NCI-H1048 (cell line): ENCODE measurements at places on chromosomes 7 and 10.

DNA sequence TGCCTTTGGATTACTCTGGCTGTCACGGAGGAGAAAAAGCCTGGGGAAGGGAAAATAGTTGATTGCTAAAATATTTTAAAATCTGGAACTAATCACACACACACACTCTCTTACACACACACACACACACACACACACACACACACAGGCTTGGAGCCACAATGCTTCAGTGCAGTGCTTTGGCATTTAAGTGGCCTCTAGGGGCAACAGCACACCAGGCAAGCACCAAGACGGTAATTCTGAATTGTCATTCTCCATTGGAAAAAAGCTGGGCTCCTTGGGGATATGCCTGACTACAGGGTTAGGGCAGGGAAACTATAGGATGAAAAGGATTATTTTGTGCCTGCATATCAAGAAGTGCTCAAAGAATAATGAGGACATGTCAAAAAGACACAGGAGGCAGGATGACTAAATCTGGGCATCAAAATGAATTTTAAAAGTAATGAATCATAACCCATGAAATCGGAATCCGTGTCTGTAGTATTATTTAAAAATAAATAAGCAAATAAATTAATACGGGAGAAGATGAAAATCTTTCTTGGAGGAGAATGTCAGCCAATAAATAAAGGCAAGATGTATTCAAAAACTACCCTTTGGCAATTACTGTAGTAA, 30.4 kb upstream of the DDC start:
- no peak for DNase-seq

GRCh38 chr10:51804866-51805265, 105.5 kb upstream of the CSTF2T start:
- no peak for DNase-seq

DNA sequence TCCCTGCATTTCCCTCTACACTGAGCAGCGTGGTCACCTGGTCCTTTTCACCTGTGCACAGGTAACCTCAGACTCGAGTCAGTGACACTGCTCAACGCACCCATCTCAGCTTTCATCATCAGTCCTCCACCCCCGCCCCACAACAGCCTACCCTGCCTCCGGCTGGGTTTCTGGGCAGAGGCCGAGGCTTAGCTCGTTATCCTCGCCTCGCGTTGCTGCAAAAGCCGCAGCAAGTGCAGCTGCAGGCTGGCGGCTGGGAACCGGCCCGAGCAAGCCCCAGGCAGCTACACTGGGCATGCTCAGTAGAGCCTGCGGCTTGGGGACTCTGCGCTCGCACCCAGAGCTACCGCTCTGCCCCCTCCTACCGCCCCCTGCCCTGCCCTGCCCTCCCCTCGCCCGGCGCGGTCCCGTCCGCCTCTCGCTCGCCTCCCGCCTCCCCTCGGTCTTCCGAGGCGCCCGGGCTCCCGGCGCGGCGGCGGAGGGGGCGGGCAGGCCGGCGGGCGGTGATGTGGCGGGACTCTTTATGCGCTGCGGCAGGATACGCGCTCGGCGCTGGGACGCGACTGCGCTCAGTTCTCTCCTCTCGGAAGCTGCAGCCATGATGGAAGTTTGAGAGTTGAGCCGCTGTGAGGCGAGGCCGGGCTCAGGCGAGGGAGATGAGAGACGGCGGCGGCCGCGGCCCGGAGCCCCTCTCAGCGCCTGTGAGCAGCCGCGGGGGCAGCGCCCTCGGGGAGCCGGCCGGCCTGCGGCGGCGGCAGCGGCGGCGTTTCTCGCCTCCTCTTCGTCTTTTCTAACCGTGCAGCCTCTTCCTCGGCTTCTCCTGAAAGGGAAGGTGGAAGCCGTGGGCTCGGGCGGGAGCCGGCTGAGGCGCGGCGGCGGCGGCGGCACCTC, at the start of the genes KLLN and PTEN:
KLLN (minus strand) TSS at position 481 of the 891 bp plus-strand sequence. CDS start 1,046 bp downstream, outside the sequence.
PTEN (plus strand) TSS at position 573 of the 891 bp plus-strand sequence. CDS start 845 bp downstream, outside the sequence.
- peak; percentile 58 for DNase-seq

GRCh38 chr10:6045314-6045848, 16.8 kb downstream of the IL2RA start:
- DNase-seq: no peak

- DNase-seq: no peak
Observed at GRCh38 chr7:3057066-3057420, 13.4 kb upstream of the CARD11 start.

- no peak for DNase-seq
Observed at GRCh38 chr7:47335071-47335470, 246.8 kb downstream of the TNS3 start.

GRCh38 chr10:86596266-86596665, 58.1 kb upstream of the OPN4 start:
- DNase-seq: no peak

- DNase-seq: no peak
Observed at GRCh38 chr10:13890233-13891127, 303.7 kb downstream of the PRPF18 start.

DNA sequence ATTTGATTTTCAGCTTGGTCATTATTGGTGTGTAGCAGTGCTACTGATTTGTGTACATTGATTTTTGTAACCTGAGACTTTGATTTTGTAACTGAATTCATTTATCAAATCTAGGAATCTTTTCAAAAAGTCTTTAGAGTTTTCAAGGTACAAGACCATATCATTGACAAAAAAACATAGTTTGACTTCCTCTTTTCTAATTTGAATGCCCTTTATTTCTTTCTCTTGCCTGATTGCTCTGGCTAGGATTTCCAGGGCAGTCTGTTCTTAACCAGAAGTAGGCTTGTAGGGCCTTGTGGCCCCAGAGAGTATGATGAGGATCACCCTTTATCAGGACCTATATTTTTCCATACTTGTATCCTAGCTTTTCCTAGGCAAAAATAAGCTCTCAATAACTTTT, 234.5 kb upstream of the FZD1 start:
- no peak for DNase-seq

- DNase-seq: no peak
Observed at GRCh38 chr10:132551093-132551807, 13.7 kb downstream of the INPP5A start.

- DNase-seq: no peak
Observed at GRCh38 chr10:111648046-111648445, 535.5 kb downstream of the GPAM start.

GRCh38 chr10:69101451-69102095, 13.7 kb downstream of the SRGN start:
- DNase-seq: no peak

DNA sequence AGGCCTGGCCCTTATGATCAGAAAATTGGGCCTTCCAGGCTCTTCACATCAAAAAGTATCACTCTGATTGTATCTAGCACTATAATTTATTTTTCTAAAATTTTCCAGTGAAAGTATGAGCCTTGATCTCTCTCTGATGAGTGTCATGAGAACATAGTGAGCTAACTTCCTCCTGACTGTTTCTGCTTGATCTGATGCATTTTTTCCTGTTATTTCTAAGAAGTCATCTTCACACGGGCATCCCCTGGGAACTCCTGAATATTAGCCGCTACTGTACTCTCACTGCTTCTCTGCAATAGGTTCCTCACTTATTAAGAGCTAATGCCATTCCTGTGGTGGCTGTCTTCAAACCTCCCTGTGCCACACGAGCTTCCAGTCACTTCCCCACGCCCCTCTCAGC, 63.1 kb upstream of the ZPBP start:
- DNase-seq: no peak

DNA sequence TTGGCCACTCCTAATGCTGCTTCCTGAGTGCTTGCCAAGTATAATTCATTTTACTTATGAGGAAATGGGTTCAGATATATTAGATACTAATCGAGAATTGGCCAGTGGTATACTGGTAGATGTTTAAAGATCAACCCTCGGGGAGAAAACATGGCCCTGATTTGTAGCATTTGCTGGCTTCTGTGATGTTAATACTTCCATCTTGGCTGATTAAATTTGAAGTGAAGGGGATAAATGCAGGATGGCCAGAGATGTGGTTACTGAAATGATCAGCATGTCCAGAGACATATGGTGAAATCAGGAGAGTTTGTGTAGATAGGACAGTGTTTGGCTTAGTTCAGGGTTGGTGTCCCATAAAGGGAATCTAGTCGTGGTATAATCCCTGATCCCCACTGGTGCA, 11.2 kb downstream of the UBE2D4 start:
- DNase-seq: no peak
